ENCODE measurements at places on chromosomes 7 and 10.

DNA sequence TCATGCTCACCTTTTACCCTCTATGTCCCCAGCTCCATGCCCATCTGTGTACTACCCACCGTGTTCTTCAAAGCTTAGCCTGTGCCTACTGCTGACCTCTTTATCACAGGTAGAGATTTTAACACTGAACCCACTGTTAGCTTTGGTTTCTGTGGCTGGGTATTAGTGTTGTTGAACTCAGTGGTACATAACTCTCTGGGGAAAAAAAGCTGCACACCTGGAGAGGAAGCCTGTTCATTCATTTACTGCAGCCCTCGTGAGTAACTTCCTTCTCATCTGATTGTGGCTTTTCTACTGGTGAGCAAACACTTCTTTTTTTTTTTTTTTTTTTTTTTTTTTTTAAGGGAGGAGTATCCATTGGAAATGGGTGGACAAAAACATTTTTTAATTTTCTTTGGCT lies 326.3 kb downstream of the CCSER2 start:
- DNase-seq: no peak

DNA sequence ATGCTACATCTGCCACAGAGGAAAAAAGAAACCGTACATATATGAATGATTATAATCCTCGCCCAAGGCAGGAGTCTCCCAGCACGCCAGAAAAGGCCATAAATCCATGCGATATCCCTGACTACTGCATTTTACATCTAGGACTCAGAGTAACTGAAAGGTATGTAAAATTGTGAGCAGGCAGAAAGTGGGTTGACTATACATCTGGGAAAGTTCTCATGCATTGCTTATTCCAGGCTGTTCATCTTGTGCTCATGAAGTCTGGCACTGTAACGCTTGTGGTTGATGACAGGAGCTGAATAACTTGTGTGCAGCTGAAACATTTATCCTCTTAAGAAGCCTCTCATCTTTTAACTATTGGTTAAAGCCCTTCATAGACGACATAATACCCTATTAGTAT lies 193.4 kb upstream of the STEAP4 start:
- no peak for DNase-seq

GRCh38 chr7:122412883-122413282 lies 108.3 kb upstream of the FEZF1 start:
- DNase-seq: no peak

DNA sequence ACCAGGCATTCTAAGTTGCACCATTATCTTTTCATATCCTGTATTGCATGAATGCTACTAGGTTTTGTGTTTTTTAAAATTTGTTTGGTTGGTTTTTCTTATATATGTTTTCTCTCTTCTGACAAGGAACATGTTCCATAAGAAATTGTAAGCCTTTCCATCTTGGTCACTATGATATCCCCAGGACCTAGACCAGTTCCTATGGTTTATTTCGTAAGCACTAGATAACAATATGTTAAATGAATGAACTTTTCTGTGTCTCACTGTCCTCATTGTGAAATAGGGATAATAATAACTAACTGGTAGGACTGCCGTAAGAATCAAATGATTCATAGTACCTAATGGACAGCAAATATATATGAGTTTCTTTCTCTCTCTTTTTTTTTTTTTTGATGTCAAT lies 146.3 kb downstream of the SEMA3E start:
- DNase-seq: no peak

DNA sequence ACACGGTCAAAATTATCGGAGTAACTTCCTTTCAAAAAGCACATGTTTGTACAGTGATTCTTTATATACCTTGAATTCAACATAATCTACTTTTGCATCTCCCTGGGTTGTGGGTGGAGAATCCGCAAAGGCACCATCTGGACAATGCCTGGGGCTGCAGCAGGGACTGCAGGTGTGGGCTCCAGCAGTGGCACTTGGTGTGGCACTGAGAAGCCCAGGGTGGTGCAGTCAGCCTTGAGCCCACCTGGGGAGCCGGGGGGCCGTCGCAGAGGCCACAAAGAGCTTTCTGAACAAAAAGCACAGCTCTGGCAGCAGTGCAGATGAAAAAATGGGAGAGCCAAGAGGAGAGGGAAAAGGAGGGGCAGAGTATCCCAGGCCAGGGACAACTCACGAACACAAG lies 22.2 kb downstream of the PARD3 start:
- DNase-seq: no peak

- no peak for DNase-seq
Observed at GRCh38 chr7:30278376-30278775, 6.0 kb upstream of the ZNRF2 start.

GRCh38 chr10:70232155-70232858 lies 922 bp downstream of the PPA1 start:
- peak; percentile 26 for DNase-seq

GRCh38 chr10:35451151-35452016 lies 115.1 kb downstream of the CCNY start:
- no peak for DNase-seq

DNA sequence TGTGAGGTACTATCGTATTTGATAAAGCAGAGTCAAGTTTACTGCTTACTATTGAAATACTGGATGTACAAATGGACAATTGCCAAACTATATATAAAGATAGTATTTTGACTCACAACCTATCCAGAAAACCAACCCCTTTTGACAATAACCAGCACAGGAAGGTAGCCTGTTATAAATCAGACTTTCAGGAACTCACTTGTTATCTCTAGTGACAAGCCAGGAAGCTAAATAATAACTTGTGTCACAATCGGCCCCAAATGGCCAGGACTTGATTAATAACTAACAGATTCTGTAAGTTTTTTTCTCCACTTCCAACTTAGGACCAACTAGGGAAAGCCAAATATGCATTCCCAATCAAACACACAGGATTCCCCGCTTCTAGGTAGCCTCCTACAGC lies 38.8 kb upstream of the SLC35G1 start:
- DNase-seq: no peak

DNA sequence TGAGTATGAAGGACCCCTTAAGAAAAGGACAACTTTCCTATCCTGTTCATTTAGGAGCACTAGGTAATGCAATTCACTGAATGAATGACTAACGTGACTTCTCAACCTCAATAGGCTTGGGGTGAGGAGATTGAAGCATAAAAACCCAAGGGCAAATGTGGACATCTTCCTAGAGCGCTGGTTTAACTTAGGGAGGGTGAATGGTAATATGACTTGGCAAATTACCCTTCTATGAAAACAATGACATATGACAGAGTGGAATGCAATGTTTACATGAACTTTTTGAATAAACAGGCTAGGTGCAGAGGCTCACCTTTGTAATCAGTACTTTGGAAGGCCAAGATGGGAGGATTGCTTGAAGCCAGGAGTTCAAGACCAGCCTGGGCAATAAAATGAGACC lies 83.9 kb upstream of the ANK3 start:
- DNase-seq: no peak

- DNase-seq: no peak
Observed at GRCh38 chr10:31999070-31999660, 57.1 kb downstream of the KIF5B start.

- DNase-seq: no peak
Observed at GRCh38 chr10:122265896-122266295, 5.2 kb upstream of the BTBD16 start.

DNA sequence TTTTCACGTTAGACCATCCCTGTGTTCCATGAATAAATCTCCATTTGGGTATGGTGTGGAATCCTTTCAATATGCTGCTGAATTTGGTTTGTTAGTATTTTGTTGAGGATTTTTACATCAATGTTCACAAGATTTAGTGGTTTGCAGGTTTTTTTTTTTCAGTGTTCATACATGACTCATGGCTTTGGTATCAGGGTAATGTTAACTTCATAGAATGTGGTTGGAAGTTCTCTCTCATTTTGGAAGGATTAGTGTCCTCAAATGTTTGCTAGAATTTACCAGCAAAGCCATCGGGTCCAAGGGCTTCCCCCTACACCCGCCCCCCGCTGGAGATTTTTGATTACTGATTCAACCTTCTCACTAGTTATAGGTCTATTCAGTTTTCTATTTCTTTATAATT lies 398.0 kb downstream of the NXPH1 start:
- no peak for DNase-seq

GRCh38 chr7:26001662-26002244 lies 150.2 kb upstream of the NFE2L3 start:
- DNase-seq: no peak

DNA sequence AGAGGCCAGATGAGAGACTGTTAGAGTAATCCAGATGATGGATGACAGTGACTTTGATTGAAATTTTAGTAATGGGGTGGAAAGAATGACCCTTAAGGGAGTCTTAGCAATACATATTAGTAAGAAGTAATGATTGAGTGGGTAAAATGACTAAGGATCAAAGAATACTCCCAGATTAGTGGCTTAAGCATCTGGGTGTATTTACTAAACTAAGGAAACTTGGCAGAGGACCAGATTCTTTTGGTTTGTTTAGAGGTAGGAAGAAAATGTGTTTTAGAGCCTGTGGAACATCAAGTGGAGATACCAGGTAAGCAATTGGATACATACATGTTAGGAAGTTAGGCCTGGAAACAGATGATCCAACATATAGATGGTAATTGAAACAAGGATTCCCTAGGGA lies 58.8 kb upstream of the ADRA2A start:
- no peak for DNase-seq

GRCh38 chr7:40760293-40760964 lies 625.6 kb downstream of the SUGCT start:
- no peak for DNase-seq

DNA sequence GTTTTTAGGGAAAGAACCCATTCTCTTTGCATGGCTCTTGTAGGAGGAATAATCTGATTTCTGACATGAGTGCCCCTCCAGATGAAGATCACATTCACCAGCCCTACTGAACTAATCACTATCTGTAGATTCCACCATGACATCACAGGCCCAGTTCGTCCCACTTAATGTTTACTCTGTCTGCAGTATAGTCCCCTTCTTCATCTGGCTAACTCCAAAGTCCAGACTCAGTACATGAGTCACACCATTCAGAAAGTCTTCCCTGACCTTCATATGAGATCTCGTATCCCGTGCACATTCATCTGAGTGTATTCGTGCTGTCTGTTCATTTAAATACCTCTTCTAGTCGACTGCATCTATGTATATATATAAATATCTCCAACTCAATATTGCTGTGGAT lies 366.5 kb upstream of the AKR1E2 start:
- DNase-seq: no peak

- DNase-seq: no peak
Observed at GRCh38 chr7:130912862-130913638, 179.0 kb upstream of the KLF14 start.

DNA sequence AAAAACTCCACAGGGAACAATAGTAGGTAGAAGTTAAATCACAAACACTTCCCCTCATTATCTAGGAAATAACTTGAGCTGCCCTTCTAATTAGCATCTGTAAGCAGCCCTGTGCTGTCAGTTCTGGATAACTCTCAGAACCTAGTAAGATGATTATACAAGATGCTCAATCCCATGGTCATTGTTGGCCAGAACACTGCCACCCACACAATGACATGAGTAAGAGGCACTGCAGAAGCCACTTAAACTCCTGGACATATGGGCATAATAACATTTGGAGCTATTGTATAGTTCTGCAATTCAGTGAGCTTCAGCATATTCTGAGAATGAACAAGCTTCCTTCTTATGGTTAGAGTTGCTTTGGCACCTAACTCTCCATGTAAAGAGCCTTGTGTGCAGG lies 153.8 kb downstream of the PLPP4 start:
- no peak for DNase-seq

GRCh38 chr7:100137851-100138760 lies 10.6 kb upstream of the LAMTOR4 start:
- no peak for DNase-seq

DNA sequence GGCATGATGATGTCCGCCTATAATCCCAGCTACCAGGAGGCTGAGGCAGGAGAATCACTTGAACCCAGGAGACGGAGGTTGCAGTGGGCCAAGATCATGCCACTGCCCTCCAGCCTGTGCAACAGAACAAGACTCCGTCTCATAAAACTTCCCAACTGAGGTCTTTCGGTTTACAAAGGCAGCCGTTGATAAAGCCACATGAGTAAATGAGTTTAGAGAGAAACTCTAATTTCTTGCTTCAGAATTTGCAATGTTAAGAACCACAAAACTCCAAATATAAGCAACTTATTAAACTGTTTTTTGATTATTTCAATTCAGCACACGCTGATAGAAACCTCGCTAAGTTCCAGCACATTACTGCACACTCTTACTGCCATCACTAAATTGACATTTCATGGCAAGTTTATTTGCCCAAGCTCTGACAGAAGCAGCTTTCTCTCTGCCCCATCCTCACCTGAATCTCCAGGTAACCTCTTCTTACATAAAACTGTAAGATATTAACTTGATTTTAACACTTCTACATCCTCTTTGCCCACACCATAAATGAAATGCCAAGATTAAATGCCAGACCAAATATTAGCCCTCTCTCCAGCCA lies 67.7 kb downstream of the FGFR2 start:
- no peak for DNase-seq

- DNase-seq: no peak
Observed at GRCh38 chr10:110395350-110396283, 90.9 kb upstream of the SMNDC1 start.

GRCh38 chr7:128366300-128366699 lies 4.8 kb upstream of the PRRT4 start:
- DNase-seq: no peak

- DNase-seq: no peak
Observed at GRCh38 chr10:62637249-62638061, 167.1 kb upstream of the ADO start.

GRCh38 chr10:63206997-63207811 lies 74.1 kb downstream of the NRBF2 start:
- DNase-seq: no peak

DNA sequence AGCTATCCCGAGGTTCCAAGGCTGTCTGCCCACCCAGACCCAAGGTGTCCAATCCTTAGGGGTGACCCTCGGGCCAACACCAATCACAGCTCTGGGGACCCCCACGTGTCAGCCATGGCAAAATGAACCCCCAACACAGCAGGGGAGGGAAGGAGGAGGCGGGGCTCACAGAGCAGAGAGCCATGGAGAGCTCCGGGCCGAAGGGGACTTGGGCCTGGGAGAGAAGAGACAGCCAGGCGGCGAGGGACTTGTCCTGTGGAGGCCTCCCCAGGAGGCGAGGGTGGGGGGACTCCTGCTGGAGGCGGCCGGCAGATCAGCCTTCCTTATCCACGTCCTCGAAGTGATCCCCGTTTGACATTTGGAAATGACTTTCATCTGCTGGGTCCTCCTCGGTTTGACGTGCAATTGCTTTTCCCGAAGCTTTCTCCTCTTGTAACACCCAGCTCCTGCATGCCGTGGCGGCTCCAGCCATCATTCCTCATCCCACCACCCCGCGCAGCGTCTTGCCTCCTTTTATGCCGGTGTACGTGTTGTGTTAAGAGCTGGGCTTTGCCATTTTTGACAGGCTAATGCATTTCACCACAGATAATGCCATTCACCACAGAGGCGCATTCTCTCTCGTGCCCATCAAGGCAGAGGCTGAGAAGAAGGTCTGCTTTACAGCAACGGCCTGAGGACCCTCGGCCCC lies 337.4 kb downstream of the DNAJB6 start:
- no peak for DNase-seq
